Glutamatergic neuron (in vitro differentiated cells): ENCODE measurements at places on chromosomes 7 and 10.
A peak's percentile ranks its signal among the peaks of the same experiment; 100 is the strongest.

- DNase-seq: no peak
Observed at GRCh38 chr7:18777314-18777713, 281.8 kb downstream of the HDAC9 start.

DNA sequence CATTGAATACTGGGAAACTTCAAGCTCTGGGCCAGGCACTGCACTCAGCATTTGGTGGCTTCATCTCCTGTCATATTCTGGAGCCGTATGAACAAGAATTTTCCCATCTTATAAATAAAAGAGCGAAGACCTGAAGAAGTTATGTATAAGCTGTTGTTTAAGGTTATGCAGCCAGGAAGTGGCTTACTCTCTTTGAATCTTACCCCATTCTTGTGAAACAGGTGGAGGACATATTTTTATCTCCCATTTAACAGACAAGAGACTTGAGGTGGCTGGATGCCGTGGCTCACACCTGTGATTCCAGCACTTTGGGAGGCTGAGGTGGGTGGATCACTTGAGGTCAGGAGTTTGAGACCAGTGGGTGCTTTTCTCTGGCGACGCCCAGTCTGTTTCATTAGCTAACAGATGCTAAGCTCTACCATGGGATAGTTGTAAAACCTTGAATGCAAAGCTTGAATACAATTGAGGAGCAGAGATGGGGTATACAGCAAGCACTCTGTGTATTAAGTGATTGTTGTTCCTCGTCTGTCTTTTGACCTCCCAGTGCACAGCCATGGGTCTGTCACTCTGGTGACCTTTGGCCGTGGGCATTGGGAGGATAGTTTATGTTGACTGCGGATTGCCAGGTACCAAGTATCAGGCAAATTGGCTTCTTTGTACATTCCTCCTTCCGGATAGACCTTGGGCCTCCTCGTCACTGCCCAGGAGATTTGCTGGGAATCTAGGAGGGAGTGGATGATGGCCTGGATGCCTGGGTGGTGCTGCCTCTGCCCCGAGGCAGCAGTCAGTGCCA lies 85.8 kb downstream of the GRK5 start:
- DNase-seq: no peak

DNA sequence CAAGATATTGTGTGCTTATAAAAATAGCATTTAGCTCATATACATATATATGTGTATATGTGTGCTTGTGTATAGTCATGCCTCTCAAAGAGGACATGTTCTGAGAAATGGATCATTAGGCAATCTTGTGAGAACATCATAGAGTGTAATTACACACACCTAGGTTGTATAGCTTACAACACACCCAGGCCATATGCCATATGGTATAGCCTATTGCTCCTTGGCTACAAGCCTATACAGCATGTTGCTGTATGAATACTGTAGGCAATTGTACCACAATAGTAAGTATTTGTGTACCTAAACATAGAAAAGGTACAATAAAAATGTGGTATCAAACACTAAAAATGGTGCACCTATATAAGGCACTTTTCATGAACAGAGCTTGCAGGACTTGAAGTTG lies 1510.5 kb upstream of the LRRTM3 start:
- DNase-seq: no peak

DNA sequence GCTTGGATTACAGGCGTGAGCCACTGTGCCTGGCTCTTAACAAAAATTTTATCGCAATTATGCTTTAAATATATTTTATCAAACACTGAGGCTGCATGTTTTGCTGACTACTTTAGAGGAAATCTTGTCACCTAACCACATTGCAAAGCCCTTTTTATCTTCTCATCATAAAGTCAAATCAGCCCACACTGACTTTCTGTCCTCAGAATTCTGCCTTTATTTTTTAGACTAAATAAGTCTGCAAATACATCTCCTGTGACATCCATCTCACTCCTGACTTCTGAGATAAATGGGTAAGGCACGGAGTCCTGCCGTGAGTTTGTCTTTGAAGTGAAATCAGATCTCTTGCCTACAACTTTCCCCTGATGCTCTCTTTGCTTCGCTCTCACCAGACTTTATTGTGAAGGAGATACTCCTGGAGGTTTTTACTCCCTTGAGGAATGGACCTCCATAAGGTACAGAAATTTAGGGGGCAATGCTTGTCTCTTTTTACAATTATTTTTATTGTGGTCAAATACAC lies 23.5 kb upstream of the UCMA start:
- no peak for DNase-seq

DNA sequence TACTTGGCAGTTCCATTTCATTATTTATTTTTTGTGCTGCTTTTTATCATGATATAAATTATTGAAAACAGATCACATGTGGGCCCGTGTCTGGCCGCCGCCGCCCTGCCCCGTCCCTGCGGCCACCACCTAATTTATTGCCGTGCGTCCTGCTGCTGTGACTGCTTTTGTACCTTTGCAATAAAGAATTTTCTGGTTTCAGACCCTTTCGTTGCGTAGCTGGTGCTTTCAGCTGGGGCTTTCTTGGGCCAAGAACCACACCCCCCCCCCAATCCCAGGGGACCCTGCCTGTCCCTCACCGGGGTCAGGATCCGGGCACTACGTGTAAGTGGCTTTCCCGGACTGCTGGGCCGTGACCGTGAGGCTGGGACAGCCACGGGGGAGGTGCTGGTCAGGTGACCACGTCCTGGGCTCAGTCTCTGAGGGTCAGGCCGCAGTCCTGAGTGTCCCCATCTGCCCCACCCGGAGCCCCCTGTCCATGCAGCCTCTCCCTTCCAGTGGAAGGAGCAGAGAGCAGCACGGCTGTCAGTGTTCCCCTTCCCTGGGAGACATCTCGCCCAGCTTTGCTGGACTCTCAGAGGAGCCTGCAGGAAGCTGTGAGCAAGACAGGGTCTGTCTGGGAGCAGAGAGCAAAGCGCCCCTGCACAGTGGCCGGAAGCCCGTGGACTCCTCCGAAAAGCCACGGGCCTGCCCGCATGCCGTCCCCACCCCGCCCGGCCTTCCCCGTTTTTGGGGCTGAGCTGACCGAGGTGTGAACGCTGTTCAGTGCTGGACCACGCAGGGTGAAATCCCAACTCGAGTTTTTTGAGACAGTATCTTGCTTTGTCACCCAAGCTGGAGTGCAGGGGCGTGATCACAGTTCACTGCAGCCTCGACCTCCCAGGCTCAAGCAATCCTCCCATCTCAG lies 12.6 kb downstream of the MAFK start:
- DNase-seq: peak; percentile 72

- DNase-seq: no peak
Observed at GRCh38 chr7:43394441-43395130, 188.3 kb upstream of the STK17A start.

GRCh38 chr10:85377029-85377806 lies 989.4 kb downstream of the GRID1 start:
- no peak for DNase-seq

GRCh38 chr7:148091882-148092281 lies 498.7 kb upstream of the C7orf33 start:
- no peak for DNase-seq

DNA sequence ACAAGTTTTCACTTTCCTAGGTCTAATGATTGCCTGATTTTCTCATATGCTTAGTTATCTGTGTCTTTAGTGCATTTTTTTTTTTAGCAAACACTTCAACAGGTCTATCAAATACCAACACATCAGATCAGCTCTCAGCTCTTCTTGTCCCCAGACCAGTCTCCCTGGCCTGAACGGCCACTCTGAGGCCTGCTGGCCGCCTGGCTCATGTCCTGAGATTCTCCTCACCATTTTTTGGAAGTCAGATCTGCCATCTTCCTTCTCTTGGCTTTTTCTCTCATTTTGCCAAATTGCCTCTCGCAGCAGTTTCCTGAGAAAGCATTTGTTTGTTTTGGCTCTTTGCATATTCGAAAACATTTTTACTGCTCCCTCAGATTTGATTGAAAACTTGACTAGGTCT lies 29.3 kb downstream of the PPP2R2D start:
- DNase-seq: no peak

GRCh38 chr7:107596881-107597581 lies 17.0 kb downstream of the BCAP29 start:
- no peak for DNase-seq

- DNase-seq: no peak
Observed at GRCh38 chr7:29156907-29157452, 10.6 kb upstream of the CPVL start.

GRCh38 chr10:52314822-52315552 lies 906 bp downstream of the DKK1 start:
- peak; percentile 30 for DNase-seq

DNA sequence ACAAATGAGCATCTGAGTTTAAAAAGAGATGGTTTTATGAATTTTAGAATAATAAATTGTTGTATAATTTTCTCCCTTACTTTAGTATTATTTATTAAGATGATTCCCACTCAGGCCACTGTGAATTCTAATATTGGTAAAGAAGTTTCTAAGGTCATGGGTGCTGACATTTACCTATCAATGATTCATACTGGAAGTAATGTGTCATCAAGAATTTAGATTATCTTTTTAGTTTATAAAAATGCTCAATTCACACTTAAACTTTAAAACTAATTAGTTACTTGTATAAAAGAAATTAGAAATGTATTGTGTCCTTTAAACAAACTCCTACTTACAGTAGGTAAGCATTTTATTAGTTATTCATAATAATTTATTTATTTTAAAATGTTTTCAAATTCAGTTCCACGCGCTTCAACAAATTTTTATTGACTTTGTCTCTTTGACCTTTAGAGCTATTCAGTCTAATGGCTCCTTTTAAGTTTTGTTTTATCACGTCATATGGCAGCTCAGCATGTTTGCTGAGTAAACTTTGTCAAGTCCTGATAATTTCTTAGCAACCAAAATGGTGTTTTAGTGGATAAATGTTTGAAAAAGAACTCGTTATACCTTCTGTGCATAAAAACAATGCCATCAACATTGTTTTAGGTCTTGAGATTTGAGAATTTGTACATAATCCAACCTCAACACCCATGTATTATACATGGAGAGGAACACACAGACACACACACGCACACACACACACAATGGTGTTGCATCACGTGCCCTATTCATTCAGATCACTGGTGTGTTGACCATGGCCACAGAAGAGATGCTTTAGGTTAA lies 15.1 kb upstream of the MRC1 start:
- DNase-seq: no peak

GRCh38 chr10:86943316-86944030 lies 13.9 kb downstream of the MMRN2 start:
- no peak for DNase-seq

- DNase-seq: no peak
Observed at GRCh38 chr10:17993361-17993760, 41.6 kb downstream of the SLC39A12 start.

DNA sequence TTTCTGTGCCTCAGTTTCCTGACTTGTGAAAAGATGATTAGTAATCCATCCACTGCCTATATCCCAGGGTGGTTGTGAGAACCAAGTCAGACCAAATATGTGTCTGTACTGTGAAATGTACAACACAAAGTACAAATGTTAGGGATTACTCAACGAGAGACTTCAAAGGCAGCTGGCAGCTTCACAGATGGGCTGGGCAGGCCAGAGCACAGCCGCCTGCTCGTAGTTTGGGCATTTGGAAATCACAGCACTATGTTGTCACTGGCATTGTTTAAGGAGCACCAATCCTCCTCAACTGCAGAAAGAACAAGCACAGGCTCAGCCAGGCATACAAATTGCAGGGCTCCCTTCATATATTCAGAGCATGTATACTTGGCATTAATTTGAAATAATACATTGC lies 64.5 kb upstream of the C10orf90 start:
- no peak for DNase-seq

DNA sequence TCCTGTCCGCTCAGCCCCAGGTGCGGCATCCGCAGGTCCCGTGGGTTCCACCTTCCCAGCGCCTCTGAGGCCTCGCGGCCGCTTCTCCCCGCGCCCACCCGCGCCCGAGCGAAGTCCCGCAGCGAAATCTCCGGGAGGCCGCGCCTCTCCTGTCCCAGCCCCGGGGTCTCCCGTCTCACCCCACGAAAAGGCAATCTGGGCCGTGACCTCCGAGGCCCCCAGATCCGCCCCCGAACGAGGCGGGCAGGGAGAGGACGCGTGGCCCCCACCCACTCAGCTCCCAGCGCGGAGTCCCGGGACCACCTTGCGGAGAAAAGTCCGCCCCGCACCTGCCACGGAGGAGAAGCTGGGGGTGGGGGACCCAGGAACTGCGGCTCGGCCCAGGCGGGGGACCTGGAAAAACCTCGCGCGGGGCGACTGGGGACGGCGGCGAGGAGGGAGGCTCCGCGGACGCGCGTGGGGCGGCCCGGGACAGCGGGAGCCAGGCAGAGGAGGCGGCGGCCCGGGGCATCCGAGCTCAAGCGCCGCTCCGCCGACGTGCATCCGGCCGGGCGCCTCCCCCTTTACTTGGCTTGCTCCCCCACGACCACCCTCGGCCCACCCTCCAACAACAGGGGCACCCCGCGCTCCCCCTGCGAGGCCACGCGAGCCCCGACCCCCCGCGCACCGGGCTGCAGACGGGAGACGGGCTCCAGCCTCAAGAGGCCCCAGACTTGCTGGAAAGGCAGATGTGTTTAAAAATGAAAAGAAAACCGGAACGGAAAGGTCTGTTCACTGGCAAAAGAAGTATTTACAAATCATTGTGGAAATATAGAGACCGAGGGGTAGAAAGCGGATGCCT lies 33.0 kb upstream of the RNF32 start:
- no peak for DNase-seq

DNA sequence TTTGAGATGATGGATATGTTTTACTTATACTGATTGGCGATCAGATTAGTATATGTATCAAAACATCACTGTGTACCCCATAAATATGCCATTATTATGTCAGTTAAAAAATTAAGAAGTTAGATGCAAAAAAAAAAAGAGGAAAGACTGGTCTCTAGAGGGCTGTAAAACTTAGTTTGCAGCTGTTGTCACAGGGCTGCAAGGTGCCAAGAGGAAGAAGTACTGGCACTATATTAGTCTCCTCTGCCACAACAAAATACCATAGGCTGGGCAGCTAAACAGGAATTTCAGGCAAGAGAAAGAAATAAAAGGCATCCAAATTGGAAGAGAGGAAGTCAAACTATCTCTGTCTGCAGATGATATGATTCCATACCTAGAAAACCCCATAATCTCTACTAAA lies 177.8 kb upstream of the PLPP4 start:
- no peak for DNase-seq

DNA sequence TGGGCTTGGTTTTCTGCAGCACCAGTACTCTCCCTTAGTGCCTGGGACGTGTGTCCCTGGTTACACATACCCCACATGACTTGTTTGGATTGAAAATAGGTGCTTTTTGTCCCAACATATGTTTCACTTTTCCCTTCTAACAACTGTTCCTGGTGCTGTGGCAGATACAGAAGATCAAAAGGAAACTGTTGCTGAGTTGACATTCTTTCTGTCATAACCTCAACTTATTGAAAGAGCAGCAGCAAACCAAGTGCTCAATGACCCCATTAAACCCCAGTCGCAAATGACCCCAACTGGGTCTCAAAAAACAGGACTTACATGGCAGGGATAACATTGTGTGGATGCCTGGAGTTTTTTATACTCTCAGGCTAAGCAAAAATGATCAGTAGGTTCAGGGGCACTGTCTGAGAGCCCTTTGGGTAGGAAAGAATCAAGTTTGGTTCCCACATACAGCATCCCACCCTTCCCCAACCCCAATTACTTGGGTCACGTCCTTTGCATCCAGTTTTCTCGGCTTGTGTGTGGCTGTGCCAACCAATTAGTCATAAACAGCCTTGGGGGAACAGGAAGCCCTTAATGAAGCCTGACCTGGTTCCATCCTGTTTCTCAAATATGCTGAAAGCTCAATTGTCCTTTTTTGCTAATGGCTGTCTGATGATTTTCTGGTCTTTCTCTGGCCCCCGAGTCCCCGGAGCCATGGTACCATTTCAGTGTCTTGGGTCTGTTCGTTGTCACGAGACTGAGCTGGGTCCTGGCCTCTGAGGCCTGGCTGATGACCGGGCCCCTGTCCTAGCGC lies 4.9 kb downstream of the HKDC1 start:
- no peak for DNase-seq
